ENCODE measurements at places on chromosomes 1 and 21.

GRCh38 chr1:38899560-38899959 lies 18.2 kb upstream of the GJA9 start:
- no peak for DNase-seq

- DNase-seq: no peak
Observed at GRCh38 chr1:156572663-156573018, 276 bp upstream of the IQGAP3 start.

DNA sequence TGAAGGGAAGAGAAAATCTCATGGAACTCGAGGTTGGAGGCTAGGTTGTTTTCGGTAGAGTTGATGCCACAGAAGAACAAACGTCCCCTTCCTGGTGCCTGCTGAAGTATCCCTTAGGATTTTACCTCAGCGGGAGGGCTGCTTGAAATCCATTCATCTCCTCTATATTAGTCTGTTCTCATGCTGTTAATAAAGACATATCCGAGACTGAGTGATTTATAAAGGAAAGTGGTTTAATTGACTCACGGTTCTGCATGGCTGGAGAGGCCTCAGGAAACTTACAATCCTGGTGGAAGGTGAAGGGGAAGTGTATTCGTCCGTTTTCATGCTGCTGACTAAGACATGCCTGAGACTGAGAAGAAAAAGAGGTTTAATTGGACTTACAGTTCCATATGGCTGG lies 413.5 kb downstream of the NPHP4 start:
- no peak for DNase-seq

DNA sequence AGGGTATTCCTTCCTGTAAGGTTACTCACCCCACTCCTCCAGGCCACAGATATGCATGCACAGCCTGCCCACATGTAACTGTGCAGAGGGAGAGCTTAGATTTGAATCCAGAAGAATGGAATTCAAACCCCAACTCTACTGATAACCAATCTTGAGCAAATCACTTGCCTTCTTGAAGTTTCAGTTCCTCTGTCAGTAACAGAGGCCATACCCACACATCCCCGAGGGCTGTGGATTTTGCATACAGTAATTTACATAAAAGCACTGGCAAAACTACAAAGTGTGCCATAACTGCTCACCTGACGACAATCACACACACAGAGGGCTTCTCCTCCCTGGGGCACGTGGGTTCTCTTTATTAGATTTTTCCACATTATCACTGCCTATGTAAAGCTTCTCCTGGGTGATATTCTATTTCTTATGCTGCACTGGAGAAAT lies 18.6 kb downstream of the CD247 start:
- no peak for DNase-seq

DNA sequence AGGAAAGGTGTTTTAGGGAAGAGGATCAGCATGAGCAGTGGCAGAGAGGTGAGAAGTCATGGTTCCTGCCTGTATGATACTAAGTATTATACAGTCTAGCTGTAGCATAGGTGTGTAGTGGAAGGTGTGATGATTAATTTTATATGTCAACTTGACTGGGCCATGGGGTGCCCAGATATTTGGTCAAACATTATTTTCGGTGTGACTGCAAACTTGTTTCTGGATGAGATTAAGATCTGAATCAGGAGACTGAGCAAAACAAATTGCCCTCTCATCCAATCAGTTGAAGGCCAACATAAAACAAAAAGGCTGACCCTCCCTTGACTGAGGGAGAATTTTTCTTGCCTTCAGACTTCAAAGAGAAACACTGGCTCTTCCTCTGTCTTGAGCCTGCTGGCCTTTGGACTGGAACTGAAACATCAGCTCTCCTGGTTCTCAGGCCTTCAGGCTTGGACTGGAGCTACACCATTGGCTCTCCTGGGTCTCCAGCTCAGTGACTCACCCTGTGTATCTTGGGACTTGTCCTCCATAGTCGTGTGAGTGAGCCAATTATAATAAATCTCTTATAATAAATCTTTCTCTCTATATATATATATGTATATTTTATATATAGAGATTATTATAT lies 6.8 kb upstream of the CDC42 start:
- no peak for DNase-seq

GRCh38 chr1:230340526-230341161 lies 85.5 kb downstream of the PGBD5 start:
- DNase-seq: no peak

GRCh38 chr1:212721388-212722247 lies 22.0 kb upstream of the BATF3 start:
- DNase-seq: no peak

- DNase-seq: no peak
Observed at GRCh38 chr1:170666541-170667254, 2.8 kb downstream of the PRRX1 start.

DNA sequence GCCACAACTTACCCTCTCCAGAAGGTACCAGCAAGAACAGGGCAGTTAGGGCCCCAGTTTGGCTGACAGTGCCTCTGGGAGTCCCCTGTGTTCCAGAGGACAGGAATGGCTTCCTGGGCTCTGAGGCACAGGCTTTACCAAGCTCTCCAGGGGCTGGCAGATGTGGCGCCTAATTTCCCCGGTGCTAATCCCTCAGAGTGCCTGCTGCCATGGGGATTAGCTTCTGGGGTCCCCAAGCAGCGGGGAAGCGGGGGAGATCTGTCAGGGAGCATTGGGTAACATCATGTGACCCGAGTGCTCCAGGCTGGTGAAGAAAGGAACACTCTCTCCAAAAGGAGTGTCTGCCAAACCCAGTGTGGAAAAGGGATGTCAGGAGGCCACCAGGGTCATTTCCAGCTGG lies at the start of gene LACTBL1:
TSS of gene LACTBL1 (minus strand) at position 107 of the 400 bp plus-strand sequence. CDS start 550 bp downstream, outside the sequence.
- no peak for DNase-seq

- no peak for DNase-seq
Observed at GRCh38 chr1:118934706-118935105, 53.4 kb downstream of the TBX15 start.

DNA sequence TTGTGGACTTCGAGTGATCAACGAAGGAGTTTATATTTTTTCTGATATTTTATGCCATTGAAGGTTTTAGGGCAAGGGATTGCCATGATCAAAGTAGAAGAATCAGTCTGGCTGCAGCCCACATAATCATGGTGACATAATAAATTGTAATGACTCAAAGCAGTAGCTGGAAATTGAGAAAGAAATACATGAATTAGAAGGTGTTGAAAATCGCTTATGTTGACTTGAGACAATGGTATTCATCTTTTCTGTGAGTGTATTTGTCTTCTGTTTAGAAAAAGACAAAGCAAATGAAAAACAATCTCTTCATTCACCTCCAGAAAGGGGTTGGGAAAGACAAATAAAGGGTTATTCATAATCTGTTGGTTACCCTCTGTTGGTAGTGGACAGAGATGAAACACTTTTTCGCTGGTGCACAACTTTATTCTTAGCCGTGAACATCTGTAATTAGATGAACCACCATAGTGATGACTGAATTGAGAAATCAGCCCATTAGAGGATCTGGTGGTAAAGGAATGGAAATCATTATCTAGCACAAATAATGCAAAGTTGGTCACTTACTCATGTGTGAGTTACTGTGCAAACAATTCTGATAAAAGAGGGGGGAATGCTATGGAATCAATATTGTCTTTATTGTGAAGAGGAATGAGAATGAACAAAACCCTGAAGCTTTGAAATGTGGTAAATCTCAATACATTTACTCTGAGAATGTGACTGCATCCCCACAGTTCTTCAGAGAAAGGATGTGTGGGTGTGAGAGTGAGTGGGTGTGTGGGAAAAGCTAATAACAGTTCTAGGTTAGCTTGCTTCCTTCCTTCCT lies 121.8 kb downstream of the NTNG1 start:
- DNase-seq: no peak

- no peak for DNase-seq
Observed at GRCh38 chr21:25881524-25882376, 147.0 kb downstream of the GABPA start.

GRCh38 chr1:174659823-174660222 lies 212.1 kb downstream of the GPR52 start:
- DNase-seq: no peak

GRCh38 chr1:221264848-221265247 lies 385.6 kb downstream of the HLX start:
- DNase-seq: no peak

DNA sequence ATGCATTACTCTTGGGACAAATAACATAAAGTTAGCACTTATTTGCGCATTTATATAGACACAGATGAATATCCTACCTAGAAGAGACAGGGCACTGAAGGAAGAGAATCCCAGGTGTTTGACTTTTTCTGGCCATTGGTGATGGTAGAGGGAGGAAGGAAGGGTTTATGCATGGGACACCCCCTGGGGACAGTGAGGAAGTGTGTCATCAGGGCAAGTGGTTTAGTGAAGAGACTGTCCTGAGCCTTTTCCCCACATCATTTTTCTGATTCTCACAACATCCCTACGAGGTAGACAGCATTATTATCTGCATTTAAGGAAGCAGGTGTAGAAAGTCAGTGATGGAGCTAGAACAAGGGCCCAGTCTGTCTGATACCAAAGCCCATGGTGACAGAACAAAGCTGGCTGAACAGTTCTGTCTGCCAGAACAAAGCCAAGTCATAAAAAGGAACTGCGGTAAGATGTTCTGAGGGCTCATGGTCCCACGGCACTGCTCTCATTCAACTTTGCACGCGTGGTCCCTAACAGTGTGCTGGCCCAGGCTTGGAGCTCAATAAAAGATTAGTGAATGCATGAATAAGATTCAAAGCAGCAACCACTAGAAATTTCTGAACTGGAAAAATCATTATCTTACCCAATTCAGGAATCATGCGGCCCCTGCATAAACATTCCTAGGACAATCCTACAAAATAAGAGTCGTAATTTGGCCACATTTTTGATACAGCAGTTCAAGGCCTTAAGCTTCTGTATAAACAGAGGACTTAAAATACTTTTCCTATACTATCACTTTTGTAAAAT lies 12.2 kb upstream of the CDC42BPA start:
- DNase-seq: no peak

DNA sequence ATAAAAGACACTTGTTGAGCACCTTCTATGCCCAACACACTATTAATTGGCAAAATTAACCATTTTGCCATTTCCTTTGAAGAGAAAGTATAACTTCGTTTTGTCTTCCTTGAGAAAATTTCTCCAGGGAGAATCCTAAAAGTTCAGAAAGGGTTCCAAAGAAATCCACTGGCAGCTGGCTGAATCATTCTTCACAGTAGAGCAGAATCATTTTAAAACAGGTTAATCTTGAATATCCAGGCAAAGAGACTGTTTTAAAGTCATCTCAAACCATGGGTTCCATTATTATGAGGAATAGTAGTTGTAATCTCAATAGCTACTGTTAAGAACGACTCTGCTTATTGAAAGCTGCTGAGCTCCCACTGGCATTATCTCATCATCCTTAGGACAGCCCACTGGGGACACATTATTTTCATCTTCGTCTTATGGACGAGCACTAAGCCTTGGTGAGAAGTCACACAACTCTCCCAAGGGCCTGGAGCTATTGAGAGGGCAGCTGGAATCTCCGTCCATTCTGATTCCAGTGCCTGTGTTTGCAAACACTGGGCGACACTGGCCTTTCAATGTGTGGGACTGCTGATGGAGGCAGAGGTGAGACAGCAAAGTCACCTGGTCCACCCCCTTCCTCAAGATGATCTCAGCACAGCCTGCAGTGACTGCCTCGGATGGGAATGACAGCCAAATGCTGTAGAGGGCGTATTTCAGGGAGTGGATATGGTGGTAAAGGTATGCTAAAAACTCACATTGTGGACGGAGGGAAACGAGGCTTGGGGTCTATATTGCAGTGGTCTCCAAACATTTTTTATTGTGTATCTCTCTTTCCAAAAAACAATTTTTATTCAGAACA lies 15.3 kb upstream of the PGBD5 start:
- DNase-seq: no peak

DNA sequence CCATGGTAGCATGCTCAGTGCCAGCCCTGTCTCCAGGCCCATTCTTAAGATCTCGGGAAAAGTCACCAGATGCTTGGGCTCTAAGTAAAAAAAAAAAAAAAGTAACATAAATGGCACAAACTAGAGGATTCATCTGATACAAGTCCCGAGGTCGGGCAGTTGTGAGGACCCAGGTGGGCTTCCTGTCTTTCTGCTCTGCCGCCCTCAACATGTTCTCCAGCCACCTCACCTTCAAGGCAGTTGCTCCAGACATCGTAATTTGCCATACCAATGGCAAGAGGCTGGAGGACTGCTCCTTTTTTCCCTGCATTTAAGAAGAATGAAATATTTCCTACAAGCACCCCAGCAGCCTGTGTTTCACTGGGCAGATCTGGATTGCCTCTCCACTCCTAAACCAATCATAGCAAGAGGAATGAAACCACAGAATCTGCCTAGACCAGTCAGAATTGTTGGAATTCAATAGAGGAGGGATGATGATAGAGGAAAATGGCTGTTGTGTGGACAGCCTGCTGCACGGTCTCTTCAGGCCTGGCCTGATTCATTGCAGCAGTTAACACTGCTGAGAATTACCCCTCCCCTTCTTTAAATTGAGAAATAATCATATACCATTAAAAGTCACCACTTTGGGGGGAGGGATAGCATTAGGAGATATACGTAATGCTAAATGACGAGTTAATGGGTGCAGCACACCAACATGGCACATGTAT lies 5.4 kb downstream of the HMGN2 start:
- no peak for DNase-seq

DNA sequence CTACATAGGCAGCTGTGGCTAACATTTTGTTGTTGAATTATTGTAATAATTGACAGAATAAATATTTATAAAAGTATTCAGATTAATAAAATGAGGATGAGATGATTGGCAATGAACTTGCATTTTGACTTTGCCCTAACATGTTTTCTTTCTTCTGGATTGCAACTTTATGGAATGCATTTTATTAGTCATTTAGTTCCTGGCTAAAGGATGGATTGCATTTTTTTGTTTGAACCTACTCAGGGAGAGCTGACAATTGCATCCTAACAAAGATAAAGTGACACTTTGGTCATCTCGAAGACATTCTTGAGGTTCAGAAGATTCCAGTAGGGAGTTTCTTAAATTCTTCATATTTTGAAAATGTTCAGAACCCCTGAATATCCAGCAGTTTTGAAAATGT lies 37.5 kb downstream of the PGM1 start:
- DNase-seq: no peak

GRCh38 chr1:208497866-208498541 lies 253.8 kb upstream of the PLXNA2 start:
- no peak for DNase-seq

- DNase-seq: no peak
Observed at GRCh38 chr1:162141281-162142054, 72.0 kb downstream of the NOS1AP start.

DNA sequence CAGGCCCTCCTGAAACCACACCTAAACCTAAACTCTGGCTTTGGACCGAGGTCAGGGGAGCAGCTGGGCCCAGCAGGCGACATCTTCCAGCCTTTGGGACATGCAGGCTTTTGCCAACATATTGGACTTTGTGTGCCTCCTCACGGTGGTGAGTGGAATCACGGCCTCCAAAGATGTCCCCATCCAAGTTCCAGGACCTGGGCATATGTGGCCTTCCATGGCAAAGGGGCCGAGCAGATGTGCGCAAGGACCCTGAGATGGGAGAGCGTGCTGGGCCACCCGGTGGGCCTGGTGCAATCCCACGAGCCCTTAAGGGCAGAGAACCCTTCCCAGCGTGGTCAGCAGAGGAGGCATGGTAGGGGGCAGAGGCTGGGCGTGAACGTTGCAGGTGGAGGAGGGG lies 160.8 kb upstream of the C1orf174 start:
- DNase-seq: no peak
